Dorsolateral prefrontal cortex (tissue), 122 donors: ENCODE measurements at places on chromosomes 1 and 21.

GRCh38 chr1:224540535-224540934 lies 75.6 kb upstream of the CNIH3 start:
- no peak for DNase-seq

GRCh38 chr1:204530932-204531331 lies 14.7 kb downstream of the MDM4 start:
- no peak for DNase-seq

- no peak for DNase-seq
Measured at GRCh38 chr1:97392701-97393100, 528.1 kb downstream of the DPYD start.

- no peak for DNase-seq
Measured at GRCh38 chr1:104331763-104332162, 582.1 kb downstream of the AMY1C start.

DNA sequence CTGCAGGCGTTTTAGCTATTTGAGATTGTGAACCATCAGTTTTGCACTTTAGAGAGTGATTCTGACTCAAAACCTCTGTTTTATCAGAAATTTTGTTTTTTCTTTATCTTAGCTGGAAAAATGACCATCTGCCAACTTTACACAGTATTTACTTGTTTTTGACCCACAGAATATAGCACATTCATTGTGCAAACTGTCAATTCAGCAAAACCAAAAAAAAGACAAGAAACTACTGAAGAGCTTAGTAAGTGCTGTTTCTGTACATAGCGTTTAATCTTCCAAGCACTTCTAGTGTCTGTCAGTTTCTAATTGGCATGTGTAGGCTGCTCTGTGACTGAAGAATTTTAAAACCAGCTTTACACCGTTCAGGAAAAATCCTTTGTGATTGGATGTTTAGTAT lies 76.0 kb upstream of the VANGL1 start:
- DNase-seq = no peak

DNA sequence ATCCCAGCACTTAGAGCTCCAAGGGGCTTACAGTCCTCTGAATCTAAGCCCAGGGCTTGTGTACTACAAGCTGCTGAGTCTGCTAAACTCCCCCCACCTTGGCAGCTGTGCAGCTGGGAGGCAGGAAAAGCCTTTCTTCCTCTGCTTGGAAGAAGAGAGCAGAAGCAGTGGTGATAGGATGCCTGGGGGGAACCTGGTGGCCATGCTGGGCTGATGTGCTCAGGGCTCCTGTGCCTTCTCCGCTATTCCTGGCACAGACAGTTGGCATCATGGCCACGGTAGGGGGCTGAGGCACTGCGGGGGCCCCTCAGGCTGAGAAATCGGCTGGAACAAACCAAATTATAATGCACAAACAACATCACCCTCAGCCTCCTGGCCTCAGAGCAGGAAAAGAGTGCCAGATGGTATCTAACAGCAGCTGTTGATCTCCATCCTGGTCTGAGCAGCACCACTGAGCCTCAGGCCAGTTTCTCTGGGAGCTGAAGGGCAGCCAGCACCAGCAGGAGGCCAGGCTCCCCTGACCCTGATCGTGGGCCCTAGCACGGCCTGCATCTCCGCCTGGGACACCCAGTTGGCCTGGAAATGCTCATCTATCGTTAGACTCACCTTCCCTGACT lies 35.8 kb downstream of the ECE1 start:
- DNase-seq = peak; percentile 67

DNA sequence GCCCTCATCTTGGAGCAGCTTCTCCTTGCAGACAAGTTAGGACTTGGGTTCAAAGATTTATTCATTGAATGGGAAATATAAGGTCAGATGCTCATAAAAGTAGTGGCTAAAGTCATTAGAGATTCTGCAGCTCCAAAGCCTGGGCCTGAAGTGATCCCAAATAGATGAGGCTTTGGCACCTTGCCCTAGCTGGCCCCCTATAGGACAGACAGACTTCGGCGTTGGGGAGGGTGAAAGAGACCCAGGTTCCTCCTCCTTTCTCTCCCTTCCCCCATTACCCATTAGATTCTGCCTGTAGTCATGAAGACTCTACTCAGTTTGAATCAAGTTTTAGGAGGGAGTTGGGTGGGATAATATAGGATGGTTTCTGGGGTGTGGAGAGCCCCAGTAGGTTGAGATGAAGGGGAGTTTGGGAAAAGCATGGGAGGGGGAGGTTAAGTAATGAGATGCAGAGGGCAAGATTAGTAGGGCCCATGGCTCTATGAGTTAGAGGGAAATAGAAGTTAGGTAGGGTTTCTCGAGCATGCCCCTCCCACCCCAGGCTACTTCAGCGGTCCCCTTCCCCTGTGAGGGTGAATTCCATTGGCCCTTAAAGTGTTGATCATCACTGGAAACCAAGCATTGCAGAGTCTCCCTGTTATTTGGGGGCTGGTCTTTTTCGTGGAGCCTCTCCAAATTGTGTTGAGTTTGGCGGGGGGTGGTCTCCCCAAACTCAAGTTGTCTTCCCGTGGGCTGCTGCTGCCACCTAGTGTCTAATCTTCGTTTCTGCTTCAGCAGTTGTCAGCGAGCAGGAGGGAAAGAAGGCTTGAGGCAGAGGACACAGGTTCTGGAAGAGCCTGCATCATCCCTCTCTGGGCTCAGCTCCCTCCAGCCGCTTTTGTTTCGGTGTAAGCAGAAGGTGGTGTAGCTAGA lies 2.1 kb upstream of the AHDC1 start:
- peak; percentile 49 for DNase-seq

DNA sequence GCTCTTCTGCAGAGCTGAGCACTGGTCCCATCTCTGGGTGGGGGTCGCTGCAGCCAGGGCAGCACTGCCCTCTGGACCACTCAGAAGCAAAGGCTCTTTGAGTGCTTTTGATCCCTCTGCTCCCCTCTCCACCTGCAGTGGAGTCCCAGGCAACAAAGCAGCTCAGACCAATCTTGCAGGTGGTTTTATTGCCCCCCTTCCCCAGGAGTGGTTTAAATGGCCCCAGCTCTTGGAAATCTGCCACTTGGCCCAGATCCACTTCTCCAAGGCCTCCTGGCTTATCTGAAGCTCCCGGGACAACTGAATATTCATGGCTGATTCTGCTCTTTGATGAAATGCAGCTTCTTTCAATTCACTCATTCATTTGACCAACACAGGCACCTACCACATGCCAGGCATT lies 2.7 kb downstream of the STUM start:
- no peak for DNase-seq

GRCh38 chr21:31395268-31395667 lies 51.2 kb upstream of the TIAM1 start:
- DNase-seq = peak; percentile 47

GRCh38 chr1:222555992-222556615 lies 8.2 kb upstream of the HHIPL2 start:
- no peak for DNase-seq

DNA sequence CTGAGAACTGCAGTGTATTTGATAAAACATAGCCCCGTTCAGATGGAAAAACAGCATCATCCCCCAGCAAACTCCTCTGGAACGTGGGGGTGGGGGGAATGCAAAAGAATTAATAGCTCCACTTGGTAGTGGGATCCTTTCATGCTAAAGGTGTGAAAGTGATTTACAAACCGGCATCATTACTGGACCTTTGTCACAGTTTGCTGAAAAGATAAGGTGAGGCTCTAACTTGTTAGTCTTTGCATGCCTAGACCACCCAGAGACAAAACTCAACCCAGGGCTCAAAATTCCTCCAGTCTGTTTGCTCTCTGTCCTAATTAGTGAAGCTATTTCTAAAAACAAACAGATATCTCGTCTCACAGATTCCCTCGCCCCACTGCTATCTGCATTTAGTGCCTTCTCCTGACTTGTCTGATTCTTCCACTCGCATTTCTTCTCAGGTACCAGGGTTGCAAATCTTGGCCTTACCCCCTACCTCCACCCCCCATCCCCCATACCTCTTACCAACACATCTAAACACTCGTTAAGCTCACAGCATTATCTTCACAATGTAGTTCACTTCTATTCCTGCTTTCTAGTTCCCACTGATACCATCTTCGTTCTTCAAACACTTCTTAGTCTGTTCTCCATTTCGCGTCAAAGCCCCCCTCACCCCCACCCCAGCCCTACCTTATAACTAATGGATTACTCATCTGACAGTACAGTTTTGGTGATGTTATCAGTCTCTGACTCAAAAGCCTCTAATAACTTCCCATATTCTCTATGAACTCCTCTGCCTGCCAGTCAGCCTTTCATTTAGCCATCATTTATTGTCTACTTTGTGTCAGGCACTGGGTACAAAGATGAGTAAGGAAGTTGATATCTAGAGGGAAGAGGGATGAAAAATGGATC lies 11.8 kb downstream of the IER5 start:
- no peak for DNase-seq

DNA sequence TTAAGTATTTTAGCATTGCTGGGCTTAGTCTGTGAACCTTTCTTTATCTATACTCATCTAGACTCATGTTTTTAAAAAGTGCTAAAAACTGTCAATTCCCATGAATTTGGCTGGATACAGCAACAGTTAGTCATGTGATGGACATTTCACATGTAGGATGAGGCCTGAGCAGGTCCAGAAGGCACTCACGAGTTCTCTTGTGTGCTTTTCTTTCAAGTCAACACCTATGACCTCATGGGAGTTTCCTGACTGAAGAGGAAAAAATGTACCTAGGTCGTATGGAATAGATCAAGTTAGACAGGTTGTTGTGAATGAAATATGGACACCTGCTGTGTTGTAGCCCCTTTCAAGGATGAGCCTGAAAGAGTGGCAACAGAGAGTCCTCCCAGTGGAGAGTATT lies 394.2 kb downstream of the DUSP10 start:
- no peak for DNase-seq
